HTR-8/SVneo (cell line): ENCODE measurements at places on chromosomes 2 and 18.
A peak's percentile ranks its signal among the peaks of the same experiment; 100 is the strongest.

DNA sequence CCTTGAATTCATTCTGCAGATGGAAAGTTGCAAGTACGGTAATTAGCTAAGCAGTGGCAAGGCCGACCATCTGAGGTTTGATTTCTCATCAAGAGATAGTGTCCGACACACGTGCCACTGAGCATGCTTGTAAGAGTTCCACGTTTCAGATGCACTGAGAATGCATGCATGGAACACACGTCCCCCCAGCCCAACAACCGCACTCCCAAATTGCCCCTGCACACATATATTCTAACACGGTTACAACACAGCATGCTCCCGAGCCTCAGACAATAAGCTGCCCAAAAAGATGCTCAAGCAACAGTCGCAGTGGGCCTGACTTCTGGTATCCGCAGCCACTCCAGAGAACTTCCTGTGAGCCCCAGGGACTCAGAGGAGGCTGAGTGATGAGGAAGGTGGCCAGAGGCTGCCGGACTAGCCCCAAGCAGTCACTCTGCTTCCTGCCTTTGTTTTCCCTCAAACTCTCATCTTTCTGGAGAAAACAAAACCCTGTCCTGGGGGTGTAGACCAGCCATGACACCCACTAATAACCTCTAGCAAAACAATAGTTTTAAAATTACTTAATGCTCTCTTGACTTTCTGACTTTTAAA is 204.0 kb downstream of the TGIF1 start:
- no peak for DNase-seq

DNA sequence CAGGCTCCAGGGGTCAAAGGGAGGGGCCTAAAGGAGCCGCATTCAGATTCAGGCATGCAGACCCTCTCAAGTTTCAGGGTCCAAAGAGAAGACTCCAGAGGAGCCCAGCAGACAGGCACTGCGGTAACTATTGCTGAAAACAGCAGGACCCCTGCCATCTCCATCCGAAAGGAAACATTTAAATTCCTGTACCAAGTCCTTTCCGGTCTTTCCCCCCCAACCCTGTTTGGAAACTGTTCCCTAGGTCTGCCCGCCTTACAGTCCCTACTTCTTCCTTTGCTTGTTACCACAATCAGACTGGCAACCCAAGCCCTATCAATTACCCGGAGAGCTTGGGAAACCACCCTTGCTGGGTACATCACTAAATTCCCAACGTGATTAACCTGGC is 82.0 kb downstream of the DNMT3A start:
- DNase-seq, result no peak

DNA sequence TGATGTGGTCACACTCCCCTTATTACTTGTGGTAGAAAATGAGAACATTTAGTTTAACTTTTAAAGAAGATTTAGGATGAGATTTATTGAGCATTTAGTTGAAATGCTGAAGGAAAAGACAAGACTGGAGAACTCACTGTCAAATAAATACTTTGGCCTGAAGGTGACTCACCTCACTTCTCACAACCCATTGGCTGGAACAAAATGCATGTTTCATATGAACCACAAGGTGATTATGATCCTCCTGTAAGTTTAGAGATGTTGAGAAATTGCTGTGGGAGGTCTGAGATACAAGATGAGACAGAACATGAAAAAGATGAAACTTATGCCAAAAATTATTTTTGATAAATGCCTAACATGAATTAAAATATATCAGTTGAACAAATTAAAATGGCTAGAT is 1004.5 kb downstream of the SOCS6 start:
- no peak for DNase-seq

GRCh38 chr2:162242586-162243280 is 512 bp downstream of the FAP start:
- DNase-seq, result no peak

DNA sequence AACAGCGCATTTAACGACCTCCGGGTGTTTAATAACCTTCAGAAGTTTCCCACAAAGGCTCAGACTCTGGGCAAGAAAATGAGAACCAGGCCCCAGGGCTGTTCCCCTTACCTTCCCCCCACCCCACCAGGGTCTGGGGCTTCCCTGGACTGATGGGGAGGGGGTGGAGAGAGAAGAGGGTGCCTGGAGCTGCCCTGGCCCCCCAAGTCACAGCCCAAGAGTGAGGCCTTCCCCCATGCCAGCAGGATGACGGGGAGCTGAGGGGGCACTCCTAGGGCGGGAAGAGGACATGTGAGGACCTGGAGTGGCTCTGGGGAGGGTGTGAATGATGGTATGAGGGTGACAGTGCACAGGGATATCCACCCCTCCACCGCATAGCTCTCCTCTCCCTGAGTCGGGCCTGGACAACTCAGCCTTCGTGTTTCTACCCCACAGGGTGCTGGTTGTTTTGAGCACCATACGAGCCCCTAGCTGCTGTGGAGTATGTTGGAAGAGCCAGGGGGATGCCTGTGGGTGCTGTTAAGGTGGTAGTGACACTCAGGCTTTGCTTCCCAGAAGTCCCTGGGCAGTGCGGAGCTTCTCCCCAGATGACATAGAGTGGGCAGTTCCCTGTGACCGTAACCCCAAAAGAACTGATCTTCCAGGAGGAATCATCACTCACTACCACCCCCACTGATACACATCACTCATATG is 3.9 kb downstream of the PKDCC start:
- no peak for DNase-seq

DNA sequence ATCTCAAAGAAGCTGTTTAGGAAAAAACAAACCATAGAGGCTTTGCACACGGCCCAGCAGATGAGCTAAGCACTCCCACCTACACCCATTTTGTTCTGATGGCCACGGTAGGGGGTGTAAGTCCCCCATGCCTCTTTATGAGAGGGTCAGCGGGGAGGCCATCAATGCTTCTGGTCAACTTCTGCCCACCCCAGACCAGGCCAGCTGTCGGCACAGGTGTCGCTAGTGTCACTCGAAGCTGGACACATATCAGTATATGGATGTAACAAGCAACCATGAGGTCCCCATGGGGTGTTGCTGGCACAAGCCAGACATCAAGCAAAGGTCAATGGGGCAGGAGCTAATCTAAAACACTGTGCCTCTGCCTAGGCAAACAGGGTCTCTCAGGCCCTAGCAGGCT is 23.7 kb upstream of the SLC35F6 start:
- DNase-seq, result no peak

DNA sequence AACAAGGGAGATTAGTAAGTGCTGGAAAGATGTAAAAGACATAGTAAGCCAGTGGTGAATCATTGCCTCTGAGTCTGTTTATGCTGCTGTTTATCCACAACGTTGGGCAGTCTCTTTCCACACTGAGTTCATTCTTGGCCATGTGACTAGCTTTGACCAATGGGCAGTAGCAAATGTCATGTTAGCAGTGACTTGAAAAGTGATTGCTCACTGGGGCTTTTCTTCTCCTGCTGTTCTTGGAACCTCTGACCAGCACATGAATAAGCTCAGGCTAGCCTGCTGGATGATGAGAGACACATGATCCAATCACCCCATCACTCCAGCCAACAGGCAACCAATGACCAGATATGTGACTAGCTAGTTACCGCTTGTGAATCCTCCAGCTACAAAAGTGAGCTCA is 360.4 kb downstream of the SLC4A3 start:
- DNase-seq, result peak; percentile 41

GRCh38 chr2:105592288-105592687 is 152.4 kb upstream of the NCK2 start:
- DNase-seq, result no peak

- DNase-seq, result no peak
Observed at GRCh38 chr2:183349091-183349490, 224.8 kb downstream of the NUP35 start.

DNA sequence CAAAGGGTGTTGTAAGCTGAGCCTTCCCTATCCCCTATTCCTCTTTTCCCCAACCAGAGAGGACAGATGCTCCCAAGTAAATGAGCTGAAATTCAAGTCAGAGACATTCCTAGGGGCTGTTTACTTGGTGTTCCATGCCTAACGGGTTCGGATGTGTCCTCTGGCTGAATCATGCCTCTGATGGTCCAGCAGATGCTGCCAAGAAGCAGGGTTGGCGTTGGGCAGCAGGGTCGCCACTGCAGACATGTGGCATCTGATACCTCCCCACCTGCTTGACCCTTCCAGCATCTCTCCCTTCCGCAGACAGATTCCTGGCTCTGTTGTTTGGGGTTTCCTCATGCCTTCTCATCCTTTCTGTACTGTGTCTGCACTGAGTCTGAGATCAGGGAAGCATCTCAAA is 108.3 kb downstream of the HNRNPLL start:
- no peak for DNase-seq

GRCh38 chr2:133362061-133362476 is 206.2 kb downstream of the NCKAP5 start:
- peak; percentile 21 for DNase-seq

DNA sequence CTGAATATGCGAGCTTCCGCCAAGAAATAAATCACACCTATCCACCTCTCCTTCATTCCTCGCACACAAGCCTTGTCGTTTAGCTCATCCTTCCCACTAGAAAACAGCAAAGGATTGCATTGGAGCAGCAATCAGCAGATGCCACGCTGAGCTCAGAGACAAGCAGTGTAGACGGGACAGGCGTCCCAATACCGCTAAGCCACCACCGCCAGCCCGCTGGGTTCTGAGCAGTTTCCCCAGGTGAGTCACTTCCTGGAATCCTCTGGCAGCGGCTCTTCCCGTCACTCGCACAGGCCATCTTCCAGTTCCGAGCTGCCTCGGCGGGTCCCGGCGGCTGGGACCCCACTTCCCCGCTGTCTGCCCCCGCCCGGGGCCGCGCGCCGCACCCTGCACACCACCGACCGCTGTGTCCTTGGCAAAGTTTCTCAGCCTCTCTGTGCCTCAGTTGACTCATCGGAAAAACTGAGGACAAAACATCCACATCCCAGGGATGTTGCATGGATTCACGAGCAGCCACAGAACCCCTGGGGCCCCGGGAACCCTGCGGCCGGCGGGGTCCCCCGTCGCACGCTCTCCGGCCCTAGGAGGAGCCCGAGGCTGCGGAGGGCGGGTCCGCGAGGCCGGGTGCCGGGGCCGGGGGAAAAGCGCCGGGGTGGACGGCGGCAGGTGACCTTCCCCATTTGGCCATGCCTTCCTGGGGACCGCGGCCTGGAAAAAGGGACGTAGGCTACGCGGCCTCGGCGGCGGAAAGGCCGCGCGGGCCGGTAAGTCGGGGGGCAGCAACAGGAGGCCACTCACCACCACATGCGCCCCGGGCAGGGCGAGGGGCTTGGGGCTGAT is 573 bp downstream of the KDSR start:
- DNase-seq, result peak; percentile 57

DNA sequence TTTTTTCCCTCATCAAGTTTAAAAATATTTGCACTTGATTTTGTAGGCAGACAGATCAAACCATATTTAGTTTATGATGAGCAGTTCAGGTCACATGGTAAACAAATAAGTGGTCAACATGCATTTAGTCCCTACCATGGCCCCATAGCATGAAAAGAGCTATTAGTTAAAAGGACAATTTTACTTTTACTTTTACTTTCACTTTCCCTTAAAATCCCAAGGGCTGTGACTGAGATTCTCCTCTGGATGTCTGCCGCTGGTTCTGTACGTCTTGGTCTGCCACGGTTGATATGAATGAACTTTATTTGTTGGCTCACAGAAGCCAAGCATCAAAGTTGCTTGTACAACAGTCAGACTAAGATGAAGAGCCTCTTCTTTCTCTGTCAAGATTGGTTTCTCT is 626.2 kb upstream of the CDH7 start:
- DNase-seq, result no peak

DNA sequence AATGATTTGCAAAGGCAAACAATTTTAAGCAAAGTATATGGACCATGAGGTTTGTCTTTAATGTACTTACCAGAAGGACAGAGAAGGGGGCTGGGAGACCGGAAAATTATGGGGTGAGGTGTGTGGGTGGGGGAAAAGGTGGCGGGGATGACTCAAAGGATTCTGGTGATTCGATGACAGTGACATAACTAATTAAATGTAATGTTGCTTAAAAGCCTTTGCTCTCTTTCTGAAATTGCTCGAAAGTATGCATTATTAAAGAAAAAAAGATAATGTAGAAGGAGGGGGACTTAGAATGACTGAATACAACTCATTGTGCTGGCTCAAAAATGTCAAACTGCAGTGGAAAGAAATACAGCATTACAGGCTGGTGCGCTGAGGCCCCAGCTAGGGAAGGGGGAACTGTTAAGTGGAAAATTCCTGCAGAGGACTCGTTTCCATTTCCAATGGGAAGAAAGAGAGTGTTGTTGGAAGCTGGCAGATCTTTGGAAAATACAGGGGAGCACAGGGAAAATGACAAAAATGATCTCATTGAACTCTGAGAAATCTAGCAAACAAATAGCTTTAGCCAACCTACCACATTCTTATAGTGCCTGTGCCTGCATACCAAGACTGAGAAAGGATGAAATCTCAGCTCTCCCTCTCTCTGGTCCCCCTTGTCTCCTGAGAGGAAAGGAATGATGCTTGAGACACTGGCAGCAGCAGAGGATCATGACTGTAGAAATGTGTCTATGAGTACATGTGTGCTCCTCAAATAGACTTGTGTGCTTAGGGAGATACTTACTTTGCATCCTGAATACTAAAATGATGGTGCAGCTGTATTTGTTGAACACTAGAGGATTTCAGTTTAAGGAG is 632.4 kb downstream of the NYAP2 start:
- peak; percentile 10 for DNase-seq

DNA sequence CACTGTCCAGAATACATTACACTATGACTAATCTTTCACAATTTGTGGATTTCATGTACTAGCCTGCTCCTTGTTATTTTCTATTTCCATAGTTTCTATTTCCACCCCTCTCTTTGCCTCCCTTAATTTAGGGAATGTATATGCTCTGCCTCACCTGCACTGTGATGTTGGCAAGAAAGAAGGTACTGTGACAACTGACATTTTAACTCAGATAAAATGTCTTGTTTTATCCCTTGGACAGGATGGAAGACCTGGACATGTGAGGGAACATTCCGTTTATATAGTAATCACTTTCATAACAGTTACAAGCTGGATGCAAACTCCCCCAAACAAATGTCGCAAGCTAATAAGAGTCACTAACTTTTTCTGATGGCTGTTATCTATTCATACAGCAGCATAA is 21.5 kb upstream of the DSG3 start:
- DNase-seq, result no peak

- no peak for DNase-seq
Observed at GRCh38 chr2:144510294-144510991, 9.5 kb downstream of the ZEB2 start.

- no peak for DNase-seq
Observed at GRCh38 chr2:232889876-232890401, 19.9 kb downstream of the SNORC start.

DNA sequence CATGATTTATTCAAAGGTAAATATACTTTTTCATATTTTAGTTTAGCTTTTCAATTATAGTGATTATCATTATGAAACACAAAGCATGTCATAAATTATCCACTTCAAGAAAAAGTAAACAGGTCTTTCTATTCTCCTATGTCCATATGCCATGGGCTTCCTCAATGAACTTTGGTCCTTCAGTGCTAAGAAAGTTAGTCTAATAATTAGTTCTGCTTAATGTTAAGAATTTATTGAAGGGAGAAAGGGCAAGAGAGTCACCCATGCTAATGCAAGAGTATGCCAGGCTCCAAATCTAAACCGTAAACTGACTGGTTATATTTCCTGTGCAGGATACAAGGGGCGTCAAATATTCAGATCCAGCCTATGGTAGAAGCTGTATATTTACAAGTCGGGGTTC is 96.2 kb downstream of the GORASP2 start:
- DNase-seq, result no peak

GRCh38 chr18:24538414-24539264 is 78.2 kb downstream of the HRH4 start:
- DNase-seq, result no peak
